ENCODE measurements at places on chromosomes 3 and 15. TPM values are rescaled to one million over a fixed set of nuclear protein-coding genes. Genes with fewer than 3 reads are reported as not detected.

ISLR2 gene
- 7.3 TPM for polyA plus RNA-seq

SOX2 gene
- polyA plus RNA-seq = 0.10 TPM

NR1I2 gene
- polyA plus RNA-seq = 0.33 TPM

CSTA gene
- polyA plus RNA-seq = 0.25 TPM

VIPR1 gene
- 1.6 TPM for polyA plus RNA-seq

FGF12 gene
- 1.6 TPM for polyA plus RNA-seq

NANOGP8 gene
- polyA plus RNA-seq = 0.33 TPM

SLC6A11 gene
- polyA plus RNA-seq = 0.10 TPM

HTR3E gene
- not detected for polyA plus RNA-seq

All from forelimb muscle (tissue), 1 donor.